Amygdala (tissue), 56 donors: ENCODE measurements at places on chromosomes 16 and 17.

DNA sequence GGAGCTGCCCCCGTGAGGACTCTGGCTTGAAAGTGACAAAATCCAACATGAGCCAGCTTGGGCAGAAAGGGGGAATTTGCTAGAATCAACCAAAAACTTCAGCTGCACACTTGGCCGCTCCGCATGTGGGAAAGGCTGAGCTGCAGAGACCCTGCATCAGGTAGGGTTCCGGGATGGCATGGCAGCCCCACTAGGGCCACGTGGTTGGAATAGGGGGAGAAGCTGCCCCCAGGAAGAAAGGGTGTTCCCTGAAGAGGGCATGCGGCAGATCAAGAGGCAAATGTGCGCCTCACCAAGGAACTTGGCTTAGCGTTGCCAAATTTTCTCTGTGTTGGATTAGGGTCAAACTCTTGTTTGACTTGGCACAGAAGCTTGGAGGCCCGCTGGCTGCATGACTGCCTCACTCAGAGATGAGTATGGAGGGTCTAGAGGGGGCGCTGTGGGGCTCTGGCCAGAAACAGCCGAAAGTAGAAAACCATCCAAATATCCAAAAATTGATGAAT is 29.2 kb upstream of the WFIKKN2 start:
- DNase-seq = no peak

GRCh38 chr17:27345141-27345904 is 51.4 kb downstream of the WSB1 start:
- peak; percentile 26 for DNase-seq

DNA sequence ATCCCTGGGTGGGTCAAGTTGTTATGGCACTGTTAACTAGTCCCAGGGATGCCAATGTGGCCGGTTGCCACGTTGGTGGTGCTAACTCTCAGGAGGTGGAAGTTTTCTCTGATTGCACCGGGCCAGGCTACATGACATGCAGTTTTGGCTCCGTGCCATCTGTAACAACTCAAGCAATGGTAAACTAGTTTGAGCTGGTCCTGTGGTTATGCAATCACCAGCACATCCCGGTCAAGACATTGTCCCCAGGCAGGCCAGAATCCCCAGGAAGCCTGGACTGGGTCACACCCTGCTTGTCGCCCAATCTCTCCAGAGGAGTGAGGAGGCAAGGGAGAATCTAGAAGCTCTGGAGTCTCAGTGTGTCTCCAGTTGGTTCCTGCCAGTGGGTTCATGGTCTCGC is 10.1 kb upstream of the CCL17 start:
- no peak for DNase-seq

DNA sequence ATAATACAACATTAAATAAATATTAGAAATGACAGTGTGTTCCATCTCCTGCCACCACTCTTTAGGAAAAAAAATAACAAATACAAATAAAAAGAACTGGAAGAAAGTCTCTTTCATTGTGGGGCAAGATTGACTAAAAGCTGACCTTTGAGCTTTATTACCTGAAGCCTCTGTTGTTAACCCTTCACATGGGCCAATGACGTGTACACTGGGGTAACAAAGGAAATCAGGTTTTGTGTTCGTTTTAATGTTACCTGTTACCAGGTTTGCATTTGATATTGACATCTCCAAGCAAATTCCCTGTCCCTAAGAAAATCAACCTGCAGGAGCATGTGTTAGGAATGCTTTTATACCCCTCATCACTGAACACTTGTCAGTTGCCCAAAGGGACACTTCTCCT is 39.0 kb downstream of the NLK start:
- DNase-seq = no peak

- no peak for DNase-seq
Observed at GRCh38 chr17:62948370-62948769, 17.7 kb upstream of the TANC2 start.

- DNase-seq = peak; percentile 86
Observed at GRCh38 chr17:81833160-81833920, at the start of gene MCRIP1. Gene MCRIP1 (minus strand): TSS chr17:81833291. CDS start chr17:81824506, 8,785 bp downstream.

DNA sequence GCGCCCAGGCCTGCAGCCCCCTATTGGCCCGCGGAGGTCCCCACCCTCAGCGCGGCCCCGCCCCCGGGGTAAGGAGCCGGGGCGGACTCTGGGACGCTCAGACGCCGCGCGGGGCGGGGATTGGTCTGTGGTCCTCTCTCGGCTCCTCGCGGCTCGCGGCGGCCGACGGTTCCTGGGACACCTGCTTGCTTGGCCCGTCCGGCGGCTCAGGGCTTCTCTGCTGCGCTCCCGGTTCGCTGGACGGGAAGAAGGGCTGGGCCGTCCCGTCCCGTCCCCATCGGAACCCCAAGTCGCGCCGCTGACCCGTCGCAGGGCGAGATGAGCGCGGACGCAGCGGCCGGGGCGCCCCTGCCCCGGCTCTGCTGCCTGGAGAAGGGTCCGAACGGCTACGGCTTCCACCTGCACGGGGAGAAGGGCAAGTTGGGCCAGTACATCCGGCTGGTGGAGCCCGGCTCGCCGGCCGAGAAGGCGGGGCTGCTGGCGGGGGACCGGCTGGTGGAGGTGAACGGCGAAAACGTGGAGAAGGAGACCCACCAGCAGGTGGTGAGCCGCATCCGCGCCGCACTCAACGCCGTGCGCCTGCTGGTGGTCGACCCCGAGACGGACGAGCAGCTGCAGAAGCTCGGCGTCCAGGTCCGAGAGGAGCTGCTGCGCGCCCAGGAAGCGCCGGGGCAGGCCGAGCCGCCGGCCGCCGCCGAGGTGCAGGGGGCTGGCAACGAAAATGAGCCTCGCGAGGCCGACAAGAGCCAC is at the start of gene NHERF1:
NHERF1 (plus strand) TSS at position 100 of the 750 bp plus-strand sequence; CDS start at position 319, 219 bp downstream.
- DNase-seq = peak; percentile 73

GRCh38 chr16:4591706-4592470 is 22.8 kb downstream of the UBALD1 start:
- DNase-seq = no peak

DNA sequence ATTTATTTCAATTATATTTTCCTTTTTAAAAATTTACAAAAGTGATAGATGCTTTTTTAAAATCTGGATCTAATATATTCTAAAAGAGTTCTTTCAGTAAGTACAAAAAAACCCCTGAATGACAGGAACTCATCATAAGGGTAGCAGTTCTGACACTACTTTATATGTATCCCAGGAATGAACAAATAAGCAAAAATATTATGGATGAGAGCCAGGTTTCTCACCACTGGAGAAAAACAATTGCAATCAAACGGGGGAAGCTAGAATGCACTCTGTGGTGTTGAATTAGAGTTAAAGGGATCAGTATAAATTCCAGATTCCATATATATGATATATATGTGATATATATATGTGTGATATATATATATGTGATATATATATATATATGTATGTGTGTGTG is 23.2 kb upstream of the NDRG4 start:
- DNase-seq = no peak

GRCh38 chr16:53433509-53433908 is 762 bp upstream of the RBL2 start:
- no peak for DNase-seq

DNA sequence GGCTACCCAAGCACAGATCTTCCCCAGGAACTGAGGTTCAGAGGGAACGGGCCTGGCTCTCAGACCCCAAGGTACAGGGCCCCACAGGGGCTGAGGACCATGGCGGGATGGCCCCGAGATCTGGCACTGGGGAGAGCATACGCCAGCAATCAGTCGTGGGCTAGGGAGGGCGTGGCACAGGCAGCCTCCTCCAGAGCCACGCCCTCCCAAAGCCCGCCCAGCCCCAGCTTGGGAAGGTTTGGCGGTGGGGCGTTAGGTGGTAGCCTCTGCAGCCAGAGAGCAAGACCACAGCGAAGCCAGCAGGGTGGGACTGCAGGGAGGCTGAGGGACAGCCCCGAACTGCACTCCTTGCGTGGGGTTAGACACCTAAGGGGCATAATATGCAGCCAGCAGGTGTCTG is 11.6 kb downstream of the WNT9B start:
- no peak for DNase-seq

DNA sequence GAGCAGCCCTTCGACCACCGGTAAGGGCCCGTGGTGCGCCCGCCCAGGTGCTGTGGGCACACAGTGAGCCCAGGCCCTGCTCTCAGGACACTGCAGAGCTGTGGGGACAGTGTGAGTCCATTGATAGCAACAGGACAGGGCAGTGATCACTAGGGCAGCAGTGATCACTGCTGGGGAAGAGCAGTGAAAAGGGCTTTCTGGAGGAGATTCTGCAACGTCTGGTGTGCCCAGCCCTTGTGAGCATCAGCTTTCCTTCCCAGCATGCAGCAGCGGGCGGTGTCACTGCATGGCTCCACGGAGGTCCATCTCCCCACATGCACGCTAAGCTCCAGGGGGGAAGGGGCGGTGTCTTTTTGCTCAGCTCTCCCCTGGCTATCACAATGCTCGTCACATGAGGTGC is 32.1 kb downstream of the MAP1LC3B start:
- no peak for DNase-seq

DNA sequence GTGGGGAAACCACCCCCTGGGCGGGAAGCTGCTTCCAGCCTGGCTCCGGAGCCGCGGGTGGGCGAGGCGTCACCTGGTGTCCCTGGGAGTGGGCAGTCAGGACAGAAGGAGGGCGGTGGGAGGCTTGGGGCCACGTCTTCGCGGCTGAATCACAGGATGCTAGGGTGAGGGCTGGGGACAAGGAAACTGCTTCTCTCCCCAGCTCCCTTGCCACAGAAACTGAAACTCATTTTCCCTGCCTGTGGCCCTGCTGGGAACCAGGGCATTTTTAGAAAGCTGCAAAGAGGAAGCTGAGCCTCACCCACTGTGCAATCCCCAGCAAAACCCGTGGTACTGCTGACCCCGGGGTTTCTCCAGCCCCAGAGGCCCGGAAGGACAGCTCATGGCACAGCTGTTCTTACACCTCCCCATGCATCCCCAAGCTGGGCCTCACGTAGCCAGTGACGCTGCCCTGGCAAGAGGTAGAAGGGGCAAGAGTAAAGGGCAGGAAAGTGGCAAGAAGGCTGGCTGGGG is 8.2 kb downstream of the RHBDF2 start:
- peak; percentile 28 for DNase-seq

GRCh38 chr17:42531455-42532354 is 4.3 kb upstream of the NAGLU start:
- no peak for DNase-seq

DNA sequence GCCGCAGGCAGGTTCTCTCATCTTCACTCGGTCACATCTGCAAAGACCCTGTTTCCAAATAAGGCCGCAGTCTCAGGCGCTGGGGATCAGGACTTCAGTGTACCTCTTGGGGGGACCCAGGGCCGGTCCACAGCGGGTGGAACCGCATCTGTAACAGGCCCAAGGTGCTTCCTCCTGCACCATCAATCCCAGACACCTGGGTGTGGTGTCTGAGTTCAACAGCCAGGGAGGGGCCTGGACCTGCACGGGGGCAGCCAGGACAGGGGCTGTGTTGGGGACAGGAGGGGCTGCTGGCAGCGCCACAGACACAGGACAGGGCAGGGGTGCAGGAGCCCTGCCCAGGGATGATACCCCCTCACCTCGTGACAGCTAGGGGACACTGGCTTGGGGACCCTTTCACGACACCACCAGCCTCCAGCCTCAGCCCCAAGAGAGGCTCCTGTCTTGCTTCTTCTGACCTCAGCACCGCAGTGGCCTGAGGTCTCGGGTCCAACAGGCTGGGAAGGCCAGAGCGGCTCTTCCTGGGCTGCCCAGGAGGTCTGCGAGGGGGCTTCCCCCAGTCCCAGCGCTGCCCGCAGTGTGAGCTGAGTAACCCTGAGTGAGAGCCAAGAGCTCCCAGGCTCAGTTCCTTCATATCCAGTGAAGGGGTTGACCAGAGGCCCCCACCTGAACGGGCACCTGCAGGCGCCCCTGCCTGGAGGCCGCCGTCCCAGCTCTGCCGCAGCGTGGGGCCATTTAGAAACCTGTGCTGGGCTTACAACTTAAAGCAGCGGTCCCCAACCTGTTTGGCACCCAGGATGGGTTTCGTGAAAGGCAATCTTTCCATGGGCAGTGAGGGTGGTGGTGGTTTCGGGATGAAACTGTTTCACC is 30.7 kb upstream of the BAHCC1 start:
- no peak for DNase-seq

DNA sequence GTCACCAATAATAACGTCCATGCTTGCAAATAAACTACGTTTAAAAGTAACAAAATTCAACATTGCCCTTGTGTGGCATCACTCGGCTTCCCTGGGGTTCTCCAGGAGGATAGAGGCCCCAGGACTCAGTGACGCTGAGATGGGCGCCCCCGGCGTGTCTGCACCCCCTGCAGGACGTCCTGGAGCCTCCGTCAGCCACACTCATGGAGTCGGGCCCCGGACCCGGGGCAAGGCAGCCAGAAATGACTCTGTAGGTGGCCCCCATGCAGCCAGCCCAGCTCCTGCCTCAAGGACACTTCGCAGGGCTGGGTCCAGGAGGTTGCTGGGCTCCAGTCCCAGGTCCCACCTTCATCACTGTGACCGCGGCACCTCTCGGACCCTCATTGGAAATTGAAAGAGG is 16.6 kb upstream of the ACSF3 start:
- no peak for DNase-seq

DNA sequence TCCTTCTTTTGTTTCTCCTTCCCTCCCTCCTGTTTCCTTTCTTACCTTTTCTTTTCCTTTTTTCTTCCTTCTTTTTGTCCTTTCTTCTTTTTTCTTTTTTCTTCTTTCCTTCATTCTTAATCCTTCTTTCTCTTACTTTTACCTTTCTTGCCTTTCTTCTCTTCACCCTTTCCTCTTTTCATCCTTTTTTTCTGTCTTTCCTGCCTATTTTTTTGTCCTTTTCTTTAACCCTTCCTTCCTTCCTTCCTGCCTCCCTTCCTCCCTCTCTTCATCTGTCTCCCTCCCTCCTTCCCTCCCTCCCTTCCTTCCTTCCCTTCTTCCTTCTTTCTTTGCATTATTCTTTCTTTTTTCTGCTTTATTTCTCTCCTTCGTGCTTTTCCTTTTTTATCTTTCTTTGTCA is 160.7 kb downstream of the AXIN2 start:
- DNase-seq = no peak

DNA sequence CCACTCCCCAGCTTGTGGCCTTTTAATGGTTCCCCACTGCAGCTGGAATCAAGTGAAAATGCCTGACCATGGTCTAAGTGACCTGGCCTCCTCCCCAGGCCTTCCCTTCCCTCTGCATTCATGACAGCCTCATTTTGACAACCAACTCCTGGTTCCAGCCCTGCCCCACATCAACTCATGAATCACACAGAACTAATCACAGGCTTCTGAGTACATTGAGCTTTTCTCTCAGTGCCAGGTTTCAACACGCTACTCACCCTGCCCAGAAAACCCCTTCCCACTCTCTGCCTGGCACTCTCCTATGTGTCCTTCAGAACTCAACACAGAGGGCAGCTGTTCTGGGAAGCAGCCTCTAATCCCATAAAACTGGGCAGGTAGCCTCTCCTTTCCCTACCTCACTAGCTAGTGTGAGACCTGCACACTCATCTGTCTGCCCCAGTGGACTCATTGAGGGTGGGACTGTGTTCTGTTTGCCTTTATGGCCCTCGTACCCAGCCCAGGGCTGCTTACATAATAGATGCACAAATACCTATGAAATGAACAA is 313.6 kb downstream of the GRIN2A start:
- DNase-seq = no peak

GRCh38 chr16:67773099-67773498 is 33.3 kb downstream of the RANBP10 start:
- DNase-seq = no peak

- DNase-seq = no peak
Observed at GRCh38 chr17:59160157-59161025, 4.8 kb downstream of the PRR11 start.

GRCh38 chr16:51535591-51535990 is 384.5 kb upstream of the SALL1 start:
- DNase-seq = no peak

GRCh38 chr17:44466339-44466738 is 36.9 kb downstream of the GPATCH8 start:
- DNase-seq = no peak
